ENCODE measurements at places on chromosomes 7 and 10.

DNA sequence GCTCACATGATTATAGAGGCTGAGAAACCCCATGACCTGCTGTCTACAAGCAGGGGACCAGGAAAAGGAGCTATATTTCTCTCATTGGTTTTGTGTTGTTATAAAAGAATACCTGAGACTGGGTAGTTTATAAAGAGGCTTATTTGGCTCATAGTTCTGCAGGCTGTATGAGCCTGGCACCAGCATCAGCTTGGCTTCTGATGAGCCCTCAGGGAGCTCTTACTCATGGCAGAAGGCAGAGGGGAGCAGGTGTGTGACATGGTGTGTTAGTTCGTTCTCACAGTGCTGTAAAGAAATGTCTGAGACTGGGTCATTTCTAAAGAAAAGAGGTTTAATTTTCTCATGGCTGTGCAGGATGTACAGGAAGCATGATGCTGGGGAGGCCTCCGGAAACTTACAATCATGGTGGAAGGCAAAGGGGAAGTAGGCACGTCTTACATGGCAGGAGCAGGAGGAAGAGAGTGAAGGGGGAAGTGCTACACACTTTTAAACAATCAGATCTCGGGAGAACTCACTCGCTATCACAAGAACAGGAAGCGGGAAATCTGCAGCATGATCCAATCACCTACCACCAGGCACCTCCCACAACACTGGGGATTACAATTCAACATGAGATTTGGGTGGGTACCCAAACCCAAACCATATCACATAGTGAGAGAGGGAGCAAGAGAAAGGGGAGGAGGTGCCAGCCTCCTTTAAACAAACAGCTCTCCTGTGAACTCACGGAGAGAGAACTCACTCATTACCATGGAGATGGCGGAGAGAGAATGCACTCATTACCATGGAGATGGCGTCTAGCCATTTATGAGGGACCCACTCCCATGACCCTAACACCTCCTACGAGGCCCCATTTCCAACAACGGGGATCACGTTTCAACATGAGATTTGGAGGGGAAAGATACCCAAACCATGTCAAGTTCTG, 133.4 kb downstream of the JCAD start:
- DNase-seq, result no peak

DNA sequence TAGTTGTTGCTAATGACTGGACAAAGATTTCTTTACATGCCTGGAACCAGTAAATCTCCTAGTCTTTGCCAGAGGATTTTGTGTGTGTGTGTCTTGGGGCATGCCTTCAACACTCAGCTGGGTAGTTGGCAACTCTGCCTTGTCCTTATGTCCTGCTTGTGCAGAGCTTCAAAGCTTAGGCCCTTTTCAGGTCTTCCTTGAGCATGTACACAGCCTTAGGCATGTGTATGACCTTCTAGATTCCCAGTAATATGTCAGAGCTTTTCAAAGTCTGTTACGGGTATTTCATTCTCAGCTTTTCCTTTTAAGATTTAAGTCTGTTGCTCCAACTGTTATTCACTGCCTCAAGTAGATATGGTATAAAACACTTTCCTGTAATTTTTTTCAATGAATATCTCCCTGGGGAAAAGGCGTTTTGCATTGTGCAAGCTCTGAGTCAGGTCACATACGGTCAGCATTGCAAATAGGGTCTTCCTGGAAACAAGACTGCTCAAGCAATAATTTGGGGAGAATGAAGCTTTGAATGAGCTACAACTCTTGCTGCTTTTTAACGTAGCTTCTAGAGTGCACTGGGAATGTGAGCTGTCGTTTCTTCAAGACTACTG, 25.5 kb downstream of the SHOC2 start:
- no peak for DNase-seq

GRCh38 chr10:19111501-19112267, 63.1 kb downstream of the MALRD1 start:
- DNase-seq, result no peak

DNA sequence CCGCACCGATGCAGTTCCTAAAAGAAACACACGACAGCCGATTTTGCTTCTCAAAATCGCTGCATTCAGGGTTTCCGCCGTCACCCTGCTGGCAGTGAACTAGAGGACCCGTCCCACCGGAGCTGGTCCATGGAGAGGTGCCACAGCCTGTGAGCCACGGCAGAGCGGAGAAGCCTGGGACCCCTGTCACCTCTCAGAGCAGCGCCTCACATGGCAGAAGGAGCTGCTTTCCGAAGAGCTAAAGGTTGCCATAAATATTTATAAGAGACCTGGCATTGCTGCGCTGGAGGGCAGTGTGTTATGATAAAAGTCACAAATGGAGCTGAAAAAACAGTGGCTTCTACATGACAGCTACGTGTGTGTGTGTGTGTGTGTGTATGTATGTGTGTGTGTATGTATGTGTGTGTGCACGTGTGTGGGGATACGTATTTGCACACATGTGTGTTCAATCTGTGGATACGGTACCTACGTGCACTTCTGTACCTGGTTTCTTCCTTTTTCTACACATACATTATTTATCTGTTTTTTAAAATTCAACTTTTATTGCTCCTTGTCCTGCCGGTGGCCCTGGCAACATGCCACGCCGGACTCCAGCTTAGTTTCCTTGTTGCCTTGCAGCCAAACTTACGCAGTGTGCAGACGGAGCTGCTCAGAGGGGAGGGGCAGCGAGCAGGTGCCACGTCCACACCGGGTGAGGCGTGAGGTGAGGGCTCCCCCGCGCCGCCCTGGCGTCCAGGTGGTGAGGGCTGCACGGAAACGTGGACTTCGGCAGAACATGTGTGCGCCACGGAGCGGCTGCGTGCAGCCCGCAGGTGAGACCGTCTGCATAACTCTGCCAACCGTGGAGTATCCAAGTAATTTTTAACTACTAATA, 115.2 kb upstream of the PITRM1 start:
- DNase-seq, result no peak

GRCh38 chr7:51040787-51041186, 258.1 kb upstream of the GRB10 start:
- no peak for DNase-seq

- DNase-seq, result no peak
These were observed 152.3 kb upstream of the LANCL2 start for GRCh38 chr7:55212838-55213237.

DNA sequence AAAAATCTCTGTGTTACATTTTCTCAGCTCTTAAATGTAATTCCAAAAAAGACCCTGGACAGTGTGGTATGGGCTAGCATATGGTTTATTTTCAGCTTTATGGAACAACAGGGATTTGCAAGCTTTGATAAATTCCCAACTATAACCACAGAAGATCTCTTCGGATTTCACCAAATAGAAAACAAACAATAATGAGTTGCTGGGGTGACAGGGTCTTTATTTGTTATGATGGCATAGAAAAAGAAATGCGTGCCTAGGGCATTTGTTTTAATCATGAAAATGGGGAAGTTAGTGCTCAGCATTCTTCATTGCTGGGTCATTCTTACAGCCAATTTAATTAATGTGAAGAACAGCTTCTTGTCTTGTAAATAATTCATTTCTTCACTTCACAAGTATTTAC, 139.0 kb downstream of the LRRN3 start:
- DNase-seq, result no peak

- DNase-seq, result peak; percentile 19
These were observed 140.9 kb downstream of the ADCYAP1R1 start for GRCh38 chr7:31192986-31193385.

- no peak for DNase-seq
These were observed 336.5 kb upstream of the PRKCQ start for GRCh38 chr10:6916601-6917000.
